HTR-8/SVneo (cell line): ENCODE measurements at places on chromosomes 2 and 18.
A peak's percentile ranks its signal among the peaks of the same experiment; 100 is the strongest.

- no peak for DNase-seq
Measured at GRCh38 chr2:240604939-240605716, 18.6 kb downstream of the CAPN10 start.

GRCh38 chr18:5582076-5582475 lies 38.3 kb upstream of the EPB41L3 start:
- peak; percentile 21 for DNase-seq

DNA sequence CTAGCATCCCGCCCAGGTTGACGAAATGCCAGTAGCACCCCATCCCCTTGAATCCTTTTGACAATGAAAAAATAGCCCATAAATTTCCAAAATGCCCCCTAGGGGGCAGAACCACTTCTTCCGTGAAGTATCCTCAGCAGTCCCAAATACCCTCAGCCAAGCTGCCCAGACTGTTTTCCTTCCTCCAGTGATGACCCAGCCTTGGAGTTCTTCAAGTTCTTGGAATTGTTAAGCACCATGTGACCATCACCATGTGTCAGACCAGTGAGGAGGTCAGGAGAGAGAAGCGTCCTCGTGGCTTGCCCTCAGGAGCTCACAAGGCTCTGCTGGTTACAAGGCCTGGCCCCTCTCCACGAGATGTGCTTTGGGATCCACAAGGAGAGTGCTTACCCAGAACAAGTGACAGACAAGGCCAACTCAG lies 1.4 kb upstream of the SLC23A3 start:
- DNase-seq, result peak; percentile 65

DNA sequence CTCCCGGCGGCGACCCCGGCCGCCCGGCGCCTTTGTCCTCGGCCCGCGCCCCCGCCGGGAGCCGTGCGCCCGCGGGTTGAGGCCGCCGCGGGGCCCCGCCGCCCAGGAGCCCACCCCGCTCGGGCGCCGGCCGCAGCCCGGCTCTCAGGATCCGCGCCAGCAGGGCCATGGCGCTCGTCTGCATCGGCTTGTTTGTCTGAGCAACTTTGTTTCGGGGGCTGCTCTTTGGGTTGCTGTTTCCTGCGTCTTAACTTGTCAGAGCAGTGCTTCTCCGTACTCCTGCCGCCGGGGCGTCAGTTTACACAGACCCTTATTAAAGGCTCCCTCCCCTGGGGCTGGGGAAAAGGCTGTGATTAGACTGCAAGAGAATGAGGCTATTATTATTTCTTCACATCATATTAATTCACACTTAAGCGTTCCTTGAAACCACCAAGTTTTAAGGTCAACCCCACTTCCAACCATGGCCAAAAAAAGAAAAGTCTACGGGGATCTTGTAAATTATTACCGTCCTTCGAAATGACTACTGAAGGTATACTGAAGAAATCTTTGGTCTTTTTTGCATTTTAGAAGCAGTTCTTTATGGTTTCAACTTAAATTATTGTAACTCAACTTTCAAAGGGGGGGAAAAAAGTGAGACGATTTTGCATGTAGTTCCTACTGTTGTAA lies at the start of gene CYP27C1:
Gene CYP27C1, minus strand, starts transcription at position 198 of the 666 bp plus-strand sequence. Its CDS starts 29 bp downstream, at position 169.
- no peak for DNase-seq

- no peak for DNase-seq
Measured at GRCh38 chr18:51013259-51013658, 16.8 kb upstream of the SMAD4 start.

DNA sequence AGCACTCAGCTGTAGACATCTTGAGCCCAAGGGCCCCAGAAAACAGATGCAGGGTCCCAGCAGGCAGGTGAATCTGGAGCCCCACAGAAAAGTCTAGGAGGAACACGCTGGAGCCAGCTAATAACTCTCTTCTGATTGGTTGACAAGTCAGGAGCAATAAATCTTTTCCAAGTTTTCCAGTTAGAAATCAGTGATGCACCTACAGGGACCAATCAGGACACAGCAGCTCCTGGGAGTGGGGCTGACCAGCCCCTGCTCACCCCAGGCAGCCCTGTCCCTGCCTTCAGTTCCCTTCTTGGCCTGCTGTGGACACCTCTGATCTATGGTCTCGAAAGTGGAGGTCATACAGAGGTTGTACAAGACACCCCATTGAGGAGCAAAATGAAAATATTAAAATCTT lies 75.7 kb downstream of the KCNF1 start:
- no peak for DNase-seq

- DNase-seq, result no peak
Measured at GRCh38 chr2:224407241-224407701, 5.4 kb upstream of the FAM124B start.

- no peak for DNase-seq
Measured at GRCh38 chr2:59803586-59803985, 749.9 kb downstream of the BCL11A start.

GRCh38 chr2:181642086-181642485 lies 14.8 kb downstream of the CERKL start:
- no peak for DNase-seq

DNA sequence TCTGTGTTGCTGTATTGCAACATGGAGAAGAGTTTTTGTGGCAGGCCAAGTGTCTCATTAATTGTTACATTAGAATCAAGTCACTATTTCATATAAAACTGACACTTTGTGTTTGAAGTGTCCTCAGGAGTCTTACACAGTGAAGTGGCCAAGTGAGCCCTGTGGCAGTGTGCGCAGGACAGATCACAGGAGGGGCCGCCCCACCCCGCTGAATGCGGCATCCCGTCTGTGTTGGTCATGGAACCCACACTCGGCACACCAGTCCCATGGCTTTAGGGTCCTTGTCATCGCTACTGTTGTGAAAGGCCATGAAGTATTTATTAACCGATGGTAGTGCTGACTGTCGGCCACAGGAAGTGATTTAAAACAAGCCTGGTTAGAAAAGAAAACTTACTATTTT lies 144.7 kb upstream of the NFATC1 start:
- DNase-seq, result no peak

DNA sequence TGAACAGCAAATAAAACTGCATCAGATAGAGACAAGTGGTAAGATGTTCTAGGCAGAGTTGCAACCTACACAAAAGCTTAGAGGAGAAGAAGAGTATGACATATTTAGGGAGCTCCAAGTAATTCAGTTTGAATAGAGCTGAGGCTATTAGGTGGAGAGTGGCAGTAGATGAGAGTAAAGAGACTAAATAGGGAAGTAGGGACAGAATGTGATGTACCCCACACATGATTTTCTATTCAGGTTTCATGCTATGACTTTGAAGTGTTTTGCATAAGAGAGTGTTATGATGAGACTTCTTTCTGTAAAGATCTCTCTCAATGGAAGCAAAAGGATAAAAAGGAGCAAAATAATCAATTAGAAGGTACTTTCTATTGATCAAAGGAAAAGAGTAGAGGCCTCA lies 206.8 kb upstream of the ERBB4 start:
- DNase-seq, result no peak

DNA sequence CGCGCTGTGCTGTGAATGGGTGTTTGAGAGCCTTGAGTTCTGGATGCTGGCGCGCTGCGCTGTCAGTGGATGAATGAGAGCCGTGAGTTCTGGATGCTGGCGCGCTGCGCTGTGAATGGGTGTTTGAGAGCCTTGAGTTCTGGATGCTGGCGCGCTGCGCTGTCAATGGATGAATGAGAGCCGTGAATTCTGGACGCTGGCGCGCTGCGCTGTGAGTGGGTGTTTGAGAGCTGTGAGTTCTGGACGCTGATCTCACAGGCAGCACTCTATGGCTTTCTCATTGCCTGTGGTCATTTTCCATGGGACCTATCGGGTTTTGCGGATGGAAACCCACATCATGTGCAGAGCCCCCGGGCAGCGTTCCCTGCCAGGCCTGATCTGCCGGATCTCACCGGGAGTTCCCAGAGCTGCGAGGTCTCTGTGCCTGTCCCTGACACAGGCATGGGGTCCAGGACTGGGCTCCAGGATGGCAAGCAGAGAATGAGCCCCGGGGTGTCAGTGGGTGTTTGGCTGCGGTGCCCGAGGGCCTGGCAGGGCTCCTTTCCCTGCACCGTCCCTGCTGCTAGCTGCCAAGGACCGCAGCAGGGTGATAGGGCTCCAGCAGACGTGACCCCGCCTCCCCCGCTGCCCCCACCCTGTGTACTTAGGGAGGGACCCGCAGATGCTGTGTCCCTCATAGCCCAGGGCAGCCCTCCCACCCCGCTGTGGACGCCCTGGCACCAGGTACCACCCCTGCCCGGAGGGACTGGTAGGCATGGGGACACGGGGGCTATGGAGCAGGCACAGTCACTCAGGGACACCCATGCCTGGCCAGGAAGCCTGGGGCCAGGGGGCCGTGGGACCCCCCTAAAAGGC lies 9.7 kb downstream of the PDCD1 start:
- no peak for DNase-seq

- DNase-seq, result no peak
Measured at GRCh38 chr2:13758412-13758811, 874.1 kb upstream of the LRATD1 start.

GRCh38 chr18:64972545-64972944 lies 778.3 kb upstream of the CDH7 start:
- DNase-seq, result no peak

- no peak for DNase-seq
Measured at GRCh38 chr2:98486374-98486981, 41.8 kb downstream of the INPP4A start.

DNA sequence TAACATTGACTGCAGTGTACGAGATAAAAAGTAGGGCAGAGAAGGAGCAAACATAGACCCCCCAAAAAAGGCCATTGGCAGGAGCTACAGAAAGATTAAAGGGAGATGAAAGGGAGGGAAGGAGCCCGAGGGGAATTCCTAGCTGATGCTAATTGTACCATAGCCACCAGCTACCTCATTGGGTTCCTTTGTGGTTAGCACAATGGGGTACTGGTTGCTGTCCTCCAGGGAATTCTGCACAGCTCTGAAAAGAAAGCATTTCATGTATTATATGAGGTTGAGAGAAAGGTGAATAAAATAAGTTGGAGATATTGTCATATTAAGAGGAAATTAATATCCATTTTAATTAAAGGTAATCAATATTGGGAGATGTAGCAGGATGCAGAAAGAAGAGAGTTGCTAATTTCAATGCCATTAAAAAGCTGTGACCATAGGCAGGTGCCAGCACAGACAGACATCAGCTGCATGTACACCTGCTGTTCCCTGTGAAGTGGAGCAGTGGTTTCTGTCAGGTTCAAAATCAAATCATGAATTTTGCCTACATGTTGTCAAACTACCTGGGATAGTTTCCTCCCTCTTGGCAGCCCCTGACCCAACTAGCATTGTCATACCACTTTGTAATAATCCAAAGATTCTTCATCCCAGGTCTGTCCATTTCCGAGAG lies 185.4 kb upstream of the DLGAP1 start:
- DNase-seq, result no peak

DNA sequence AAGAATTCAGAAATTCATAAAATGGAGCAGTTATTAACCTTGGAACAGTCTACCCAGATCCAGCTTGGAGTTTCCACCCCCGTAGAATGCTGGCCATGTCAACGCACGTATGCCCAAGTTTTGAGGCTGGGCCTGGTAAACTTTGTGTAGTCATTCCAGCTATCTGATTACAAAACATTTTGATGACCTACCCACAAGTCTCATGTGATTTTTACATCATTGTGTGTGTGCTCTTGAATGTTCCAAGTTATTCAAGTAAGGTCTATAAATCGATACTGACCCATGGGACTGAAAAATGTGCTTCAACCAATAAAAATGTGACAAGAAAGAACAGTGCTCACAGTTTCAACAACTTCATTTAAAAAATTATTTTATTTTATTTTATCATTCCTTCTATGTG lies 32.5 kb upstream of the ICOS start:
- DNase-seq, result no peak

GRCh38 chr2:12335995-12336394 lies 380.7 kb upstream of the TRIB2 start:
- no peak for DNase-seq

- peak; percentile 1 for DNase-seq
Measured at GRCh38 chr2:155310589-155310988, 612.1 kb downstream of the KCNJ3 start.

DNA sequence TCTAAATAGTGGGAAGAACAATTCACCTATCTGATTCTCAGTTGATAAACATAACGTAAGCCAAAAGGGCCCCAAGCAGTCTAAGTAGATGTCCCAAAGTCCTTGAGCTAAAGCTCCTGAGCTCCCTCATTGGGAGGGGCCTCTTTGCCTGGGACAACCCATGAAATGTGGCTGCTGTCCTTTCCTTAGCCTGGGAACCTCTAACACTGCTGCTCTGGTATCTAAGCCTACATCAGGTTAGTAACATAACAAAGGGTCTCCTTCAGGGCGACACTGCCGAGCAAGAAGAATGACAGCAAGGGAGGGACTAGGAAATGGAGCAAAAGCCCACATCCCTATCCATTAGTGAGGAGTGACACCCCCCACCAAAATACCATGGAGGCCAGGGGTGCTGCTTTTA lies 98.3 kb downstream of the MAPRE2 start:
- DNase-seq, result no peak

DNA sequence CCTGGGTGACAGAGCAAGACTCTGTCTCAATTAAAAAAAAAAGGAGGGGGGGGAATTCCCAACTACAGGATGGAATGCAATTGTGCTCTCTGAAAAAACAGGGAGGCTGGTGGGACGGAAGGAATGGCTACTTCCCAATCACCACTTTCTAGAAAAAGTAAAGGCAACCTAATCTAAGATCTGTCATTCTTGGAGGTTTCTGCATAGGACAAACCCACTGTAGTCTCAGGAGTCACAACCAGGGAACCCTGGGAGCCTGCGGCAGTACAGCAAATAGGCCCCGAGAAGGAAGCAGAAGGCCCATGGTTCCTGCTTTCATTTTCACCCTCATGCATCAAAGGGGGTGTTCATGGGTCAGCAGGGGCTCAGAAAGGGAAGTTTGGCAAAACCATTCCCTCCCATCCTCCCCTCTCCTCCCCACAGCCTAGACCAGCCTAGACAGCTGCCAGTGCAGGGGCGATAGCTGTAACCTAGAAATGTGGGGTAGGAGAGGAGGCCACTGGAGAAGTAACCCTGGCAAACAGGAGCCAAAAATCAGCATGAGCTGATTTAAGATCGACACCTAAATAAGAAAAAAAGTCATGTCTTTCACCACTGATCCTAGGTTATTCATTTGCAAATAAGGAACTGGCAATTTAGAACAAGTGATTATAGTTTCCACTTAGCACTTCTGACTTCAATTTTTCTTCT lies 48.0 kb downstream of the TRABD2A start:
- DNase-seq, result no peak

DNA sequence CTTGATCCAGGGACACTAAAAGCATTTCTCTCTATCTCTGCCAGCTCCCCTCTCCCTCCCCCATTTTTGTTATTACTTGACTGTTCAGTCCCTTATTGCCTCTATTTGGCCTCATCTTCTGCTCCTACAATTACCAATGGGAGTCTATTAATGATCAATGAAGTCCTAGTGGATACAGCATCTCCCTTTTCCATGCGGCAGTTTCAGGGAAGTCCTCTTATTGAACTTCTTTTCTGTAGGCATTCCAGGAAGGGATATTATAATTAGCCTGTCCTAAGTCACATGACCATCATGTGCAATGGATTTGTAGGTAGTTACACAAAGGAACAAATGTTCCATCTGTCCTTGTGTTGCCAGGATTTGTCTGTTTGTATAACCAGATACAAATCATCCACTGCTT lies 495.1 kb upstream of the CNTNAP5 start:
- DNase-seq, result no peak

DNA sequence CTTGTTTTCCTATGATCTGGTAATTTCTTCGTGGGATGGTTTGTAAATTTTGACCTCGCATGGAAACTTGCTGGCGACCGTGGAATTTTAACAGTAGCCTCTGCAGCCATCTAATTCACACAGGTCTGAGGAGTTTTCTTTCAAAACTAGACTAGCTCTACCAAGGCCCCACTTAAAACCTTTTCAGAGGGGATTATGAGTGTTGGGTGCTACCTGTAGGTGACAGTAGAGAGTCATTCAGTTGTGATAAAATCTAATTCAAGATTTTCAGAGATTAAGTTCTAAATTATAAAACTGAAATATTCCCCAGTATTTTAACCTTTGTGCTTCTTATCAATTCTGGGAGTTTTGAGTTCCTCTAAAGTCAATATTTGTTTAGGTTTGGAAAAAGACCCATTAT lies 31.0 kb downstream of the THSD7B start:
- no peak for DNase-seq
